ENCODE measurements at places on chromosomes 1 and 21.

DNA sequence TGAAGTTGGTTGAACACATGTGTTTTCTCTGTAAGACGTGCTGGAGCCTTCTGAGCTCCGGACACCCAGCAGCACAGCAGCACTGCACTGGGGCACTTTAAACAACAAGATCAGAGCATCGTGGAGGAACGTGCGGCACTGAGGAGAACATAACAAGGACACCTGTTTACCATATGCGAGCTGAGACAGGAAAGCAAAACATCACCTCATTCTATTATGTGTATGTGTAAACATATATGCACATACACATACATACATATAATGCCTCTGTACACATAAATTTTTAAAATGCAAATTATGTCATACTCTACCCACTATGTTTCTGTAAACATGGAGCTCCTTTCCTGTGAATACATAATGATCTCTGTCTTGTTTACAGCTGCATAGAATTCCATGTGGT is 3.2 kb upstream of the KRTAP10-6 start:
- DNase-seq: no peak

- no peak for DNase-seq
Observed at GRCh38 chr1:21338573-21339355, 48.5 kb upstream of the ECE1 start.

DNA sequence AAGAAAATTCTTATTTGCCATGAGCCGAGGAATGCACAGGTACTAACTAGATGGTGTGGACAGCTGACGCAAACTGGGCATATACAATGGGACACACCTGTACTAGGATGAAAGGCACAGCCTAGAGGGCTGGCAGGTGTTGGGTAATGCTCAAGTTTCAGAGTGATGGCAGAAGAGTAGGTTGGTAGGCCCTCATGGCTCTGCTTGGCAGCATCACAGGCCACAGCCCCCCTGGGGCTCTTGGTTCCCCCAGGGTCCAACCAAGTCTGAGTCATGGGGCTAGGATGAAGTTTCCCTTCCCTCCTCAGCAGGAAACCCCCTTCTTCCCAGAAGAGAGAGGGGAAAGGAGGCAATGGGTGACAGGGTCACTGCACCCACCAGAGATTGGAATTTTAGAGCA is 35.2 kb downstream of the SPEN start:
- DNase-seq: no peak

GRCh38 chr1:27655151-27655937 is 16.6 kb downstream of the IFI6 start:
- no peak for DNase-seq

DNA sequence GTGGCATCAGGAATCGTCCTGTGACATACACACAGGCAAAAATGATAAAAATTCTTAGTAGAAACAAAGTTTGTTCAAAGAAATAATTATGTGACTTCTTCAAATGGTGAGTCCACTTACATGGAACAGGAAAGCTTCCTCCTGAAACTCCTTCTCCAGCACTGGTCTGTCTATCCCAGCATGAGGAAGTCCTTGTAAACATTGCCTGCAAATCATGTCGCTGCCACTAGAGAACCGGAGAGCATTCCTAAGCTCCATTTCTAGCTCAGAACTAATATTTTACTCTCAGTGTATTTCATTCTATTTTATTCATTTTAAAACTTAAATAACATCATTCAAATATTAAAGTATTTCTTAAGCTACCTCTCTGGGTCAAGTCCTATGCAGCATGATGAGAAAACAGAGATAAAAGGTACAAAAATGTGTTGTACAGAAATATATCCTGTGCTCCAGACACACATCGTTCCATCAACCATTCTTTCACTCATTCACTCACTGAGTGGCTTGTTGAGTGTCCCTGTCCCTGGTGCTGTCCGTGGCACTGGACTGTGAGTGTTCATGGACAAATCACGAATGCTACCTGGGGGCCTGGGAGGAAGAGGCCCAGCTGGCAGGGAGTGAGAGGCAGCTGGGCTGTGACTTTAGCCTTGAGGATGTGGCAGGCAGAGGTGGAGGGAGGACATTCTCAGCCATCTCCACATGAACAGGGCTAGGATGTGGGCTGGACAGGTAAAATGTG is 10.0 kb downstream of the CYP4A22 start:
- DNase-seq: no peak

- no peak for DNase-seq
Observed at GRCh38 chr1:13922466-13923110, 222.6 kb downstream of the PRDM2 start.

GRCh38 chr21:19995253-19995652 is 1003.0 kb upstream of the NCAM2 start:
- no peak for DNase-seq

- DNase-seq: no peak
Observed at GRCh38 chr1:115450501-115451040, 112.5 kb upstream of the NGF start.

- no peak for DNase-seq
Observed at GRCh38 chr21:26877018-26877417, 31.8 kb upstream of the ADAMTS1 start.

DNA sequence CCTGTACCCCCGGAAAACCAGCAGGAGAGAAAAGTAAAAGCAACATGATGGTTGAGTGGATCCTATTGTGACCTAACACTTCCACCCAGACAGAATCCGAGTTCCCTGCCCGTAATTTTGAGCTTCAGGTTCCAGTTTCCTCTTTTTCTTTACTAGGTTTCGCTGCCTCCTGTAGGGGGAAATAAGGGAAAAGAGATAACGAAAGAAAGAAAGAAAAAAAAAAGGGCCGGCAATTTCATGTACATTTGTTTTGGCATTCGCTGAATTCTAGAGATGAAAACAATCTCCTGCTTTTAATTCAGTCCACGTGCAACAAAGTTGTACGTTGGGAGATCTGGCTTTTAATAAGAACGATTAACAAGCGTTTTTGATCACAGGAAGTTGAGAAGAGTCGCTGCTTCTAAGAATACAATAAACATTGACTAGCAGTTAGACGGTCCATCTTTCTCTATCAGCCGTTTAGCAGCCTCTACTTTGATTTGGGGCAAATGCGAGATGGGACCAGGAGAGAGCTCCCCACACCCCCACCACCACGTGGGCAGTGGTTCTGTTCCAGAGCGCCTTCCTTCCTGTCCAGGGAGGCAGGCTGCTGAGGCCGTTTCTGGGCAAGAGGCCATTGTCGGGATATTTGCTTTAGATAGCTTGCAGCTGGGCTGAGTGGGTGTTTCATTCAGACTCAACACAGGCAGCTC is 155.9 kb upstream of the RUNX1 start:
- DNase-seq: no peak

GRCh38 chr1:180152588-180152987 is 2.1 kb upstream of the QSOX1 start:
- no peak for DNase-seq

DNA sequence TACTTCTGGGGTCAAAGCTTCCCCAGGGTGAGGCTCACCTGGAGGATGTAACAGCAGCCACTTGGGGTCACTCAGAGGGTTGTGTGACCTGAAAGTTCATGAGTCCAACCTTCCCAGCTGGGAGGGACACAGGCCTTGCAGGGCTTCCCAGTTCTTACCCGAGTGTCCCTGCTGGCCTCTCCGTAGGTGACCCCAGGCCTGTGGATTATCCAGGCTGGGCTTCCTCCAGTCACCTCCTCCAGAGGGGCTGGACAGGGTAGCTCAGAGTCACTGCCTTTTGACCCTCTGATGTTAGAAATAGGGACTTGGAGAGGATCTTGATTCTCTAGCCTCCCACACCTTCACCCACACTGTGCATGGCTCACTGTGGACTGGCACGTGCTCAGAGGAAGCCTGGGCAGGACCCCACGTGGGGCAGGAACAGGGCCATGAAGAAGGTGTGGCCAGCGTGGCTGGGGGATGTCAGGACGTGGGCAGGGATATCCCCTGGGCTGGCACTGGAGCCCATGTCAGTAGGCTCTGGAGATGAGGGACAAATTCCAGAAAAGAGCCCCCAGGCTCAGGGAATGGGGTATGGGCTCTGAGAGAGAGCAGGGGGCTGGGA is 131.8 kb downstream of the ACTL8 start:
- DNase-seq: no peak

GRCh38 chr1:172414331-172414730 is 6.2 kb upstream of the C1orf105 start:
- no peak for DNase-seq

GRCh38 chr1:240803151-240803550 is 191.2 kb upstream of the GREM2 start:
- no peak for DNase-seq

- DNase-seq: no peak
Observed at GRCh38 chr1:31666263-31666963, 21.7 kb upstream of the PEF1 start.

DNA sequence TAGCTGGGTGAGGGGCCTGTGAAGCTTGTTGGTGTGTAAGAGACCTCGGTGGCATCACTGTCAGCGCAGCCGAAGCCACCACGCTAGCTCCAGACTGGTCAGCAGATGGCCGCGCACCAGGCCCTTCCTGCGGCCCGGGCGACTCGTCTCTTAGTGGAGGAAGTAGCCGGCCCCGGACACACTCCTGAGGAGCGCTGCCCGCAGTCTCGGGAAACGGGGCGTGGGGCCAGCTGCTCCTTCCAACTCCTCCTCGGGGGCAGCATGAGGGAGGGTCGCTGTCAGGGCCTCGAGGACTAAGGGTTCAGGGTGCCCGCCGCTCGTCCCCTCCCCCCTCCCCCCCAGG is 20.4 kb downstream of the H3-3A start:
- no peak for DNase-seq

DNA sequence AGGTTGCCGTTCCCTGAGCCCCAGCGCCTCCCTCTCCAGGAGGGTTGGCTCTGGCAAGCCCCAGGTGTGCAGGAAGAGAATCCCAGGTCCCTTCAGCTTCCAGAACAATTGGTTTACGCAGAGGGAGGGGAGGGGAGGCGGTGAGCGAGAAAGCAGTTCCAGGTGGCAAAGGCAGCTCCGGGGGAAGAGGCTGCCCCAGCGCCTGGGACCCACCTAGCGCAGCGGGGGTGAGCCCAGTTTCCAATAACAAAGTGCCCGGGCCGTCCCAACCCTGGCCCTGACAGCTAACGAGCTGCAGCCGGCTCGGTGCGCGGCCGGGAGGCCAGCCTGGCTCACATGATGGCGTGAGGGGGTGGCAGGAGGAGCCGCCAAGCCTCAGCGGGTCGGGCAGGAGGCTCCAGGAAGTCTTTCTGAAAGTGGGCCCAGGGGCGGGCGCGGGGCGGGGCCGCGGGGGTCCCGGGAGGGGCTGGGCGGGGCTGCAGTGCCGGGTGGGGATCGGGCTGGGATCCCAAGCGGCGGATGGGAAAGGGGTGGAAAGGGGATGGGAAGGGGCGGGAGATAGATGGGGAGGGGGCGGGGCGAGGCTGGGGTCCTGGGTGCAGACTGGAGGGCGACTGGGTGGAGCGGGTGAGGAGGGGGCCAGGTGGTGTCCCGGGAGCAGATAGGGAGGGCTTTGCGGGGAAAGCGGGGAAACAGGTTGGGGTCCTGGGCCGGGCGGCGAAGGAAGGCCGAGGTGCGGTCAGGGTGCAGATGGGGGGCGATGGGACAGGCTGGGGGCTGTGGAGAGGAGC is 22.8 kb downstream of the DHRS3 start:
- DNase-seq: no peak

- no peak for DNase-seq
Observed at GRCh38 chr1:162835157-162835899, 25.6 kb downstream of the CCDC190 start.

All from activated CD4-positive, alpha-beta T cell treated with anti-CD3 and anti-CD28 coated beads for 4 hours (primary cell).